ENCODE measurements at places on chromosomes 4 and X.

DNA sequence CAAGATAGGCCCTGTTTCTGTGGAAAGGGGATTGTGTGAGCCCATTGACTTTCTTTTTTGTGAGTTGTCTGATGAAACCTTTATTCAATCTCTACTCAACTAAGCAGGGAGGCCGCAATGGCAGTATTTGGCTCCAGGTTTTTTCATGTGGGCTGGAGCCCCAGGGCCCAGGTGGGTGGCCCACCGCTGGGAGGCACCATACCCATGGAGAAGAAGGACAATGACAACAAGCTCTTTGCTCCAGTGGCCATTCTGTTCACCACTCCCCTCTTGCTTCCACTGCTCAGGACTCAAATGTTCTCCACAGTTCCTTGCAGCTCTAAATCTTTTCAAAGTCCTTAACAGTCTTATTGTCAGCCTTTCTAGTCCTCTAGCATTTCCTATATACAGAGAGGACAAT lies 54.1 kb downstream of the HOPX start:
- DNase-seq, result no peak

- no peak for DNase-seq
Measured at GRCh38 chr4:120821977-120822376, 100.5 kb downstream of the PRDM5 start.

DNA sequence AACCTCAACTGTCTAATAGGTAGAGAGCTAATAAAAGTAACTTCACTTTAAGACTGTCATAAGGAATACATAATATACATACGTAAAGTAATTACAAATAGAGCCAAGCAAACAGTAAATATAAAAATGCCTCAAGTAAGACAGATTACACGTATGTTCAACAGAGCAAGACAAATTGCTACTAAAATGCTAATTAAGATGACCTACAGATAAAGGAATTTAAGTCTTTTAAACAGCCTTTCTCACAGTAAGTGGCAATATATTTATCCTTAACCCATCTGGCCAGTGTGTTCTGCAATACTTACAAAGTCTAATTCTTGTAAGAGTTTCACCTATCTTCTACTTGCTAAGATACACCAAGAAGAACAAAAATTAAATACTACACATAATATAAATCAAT lies 12.7 kb downstream of the G3BP2 start:
- DNase-seq, result no peak

DNA sequence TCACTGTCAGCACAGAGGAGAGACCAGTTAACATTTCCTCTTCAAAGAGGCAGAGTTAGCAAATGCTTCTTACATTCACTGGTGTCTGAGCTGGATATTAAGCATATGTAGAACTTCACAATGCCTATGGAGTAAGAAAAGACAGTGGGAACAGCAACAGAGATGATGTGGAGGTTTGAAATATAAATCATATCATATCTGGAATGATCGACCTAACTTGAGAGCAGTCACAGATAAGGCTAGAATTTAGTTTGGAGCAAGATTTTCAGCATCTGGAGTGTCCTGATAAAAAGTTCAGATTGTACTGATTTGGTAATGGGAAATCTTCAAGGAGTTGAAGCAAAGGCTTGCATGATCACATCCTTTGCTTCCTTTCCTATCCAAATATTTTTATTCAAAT lies 90.5 kb upstream of the ANKRD50 start:
- no peak for DNase-seq

- no peak for DNase-seq
Measured at GRCh38 chrX:39212456-39212855, 411.2 kb downstream of the MID1IP1 start.

DNA sequence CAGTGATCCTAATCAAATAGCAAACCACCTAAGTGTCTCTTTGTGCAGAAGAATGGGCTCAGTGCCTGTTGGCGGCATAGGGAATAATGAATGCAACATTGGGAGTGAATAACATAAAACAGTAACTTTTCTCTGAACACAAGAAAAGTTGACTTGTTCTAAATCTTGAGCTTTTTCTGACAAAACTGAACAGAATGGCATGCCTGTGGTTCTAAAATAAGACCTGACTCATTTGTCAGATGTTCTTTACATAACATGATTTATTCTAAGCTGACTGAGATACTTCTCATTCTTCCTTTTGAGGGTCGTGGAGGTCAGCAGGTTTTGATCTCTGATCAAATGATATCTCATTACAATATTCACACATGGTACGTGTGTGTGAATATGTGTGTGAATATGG lies 165.4 kb upstream of the WDR1 start:
- DNase-seq, result no peak

- no peak for DNase-seq
Measured at GRCh38 chr4:99507762-99508161, 3.1 kb upstream of the C4orf17 start.

DNA sequence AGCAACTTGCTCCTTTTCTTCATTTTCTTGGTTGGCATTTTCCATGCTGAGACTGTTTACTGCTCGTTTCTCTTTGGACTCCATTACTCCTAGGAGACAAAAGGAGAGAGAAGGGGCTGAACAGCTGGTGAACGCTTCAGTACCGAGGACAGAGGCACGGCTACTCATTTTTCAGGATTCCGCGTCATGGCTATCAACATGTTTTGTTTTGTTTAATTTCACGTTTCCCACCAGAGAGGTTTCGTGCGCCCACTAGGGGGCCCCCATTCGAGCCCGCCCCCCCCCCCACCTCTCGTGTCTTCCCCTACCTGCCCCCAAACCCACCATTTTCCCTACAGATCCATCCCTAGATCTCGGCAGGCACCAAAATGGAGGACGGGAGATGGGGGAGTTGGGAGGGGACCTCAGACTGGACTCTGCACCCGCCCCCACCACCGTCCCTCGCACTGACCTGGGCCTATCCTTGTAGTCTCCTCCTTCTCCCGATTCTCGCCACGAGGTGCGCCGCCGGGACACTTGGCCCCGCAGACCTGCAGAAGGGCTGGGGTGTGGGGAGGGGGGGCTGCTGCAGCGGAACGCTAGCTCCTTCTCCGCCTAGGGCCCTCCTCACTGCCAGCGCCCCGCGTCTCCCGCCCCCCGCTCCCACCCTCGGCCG lies 653 bp downstream of the BEX1 start:
- peak; percentile 55 for DNase-seq

GRCh38 chr4:102696758-102697157 lies 64.0 kb downstream of the MANBA start:
- DNase-seq, result no peak

DNA sequence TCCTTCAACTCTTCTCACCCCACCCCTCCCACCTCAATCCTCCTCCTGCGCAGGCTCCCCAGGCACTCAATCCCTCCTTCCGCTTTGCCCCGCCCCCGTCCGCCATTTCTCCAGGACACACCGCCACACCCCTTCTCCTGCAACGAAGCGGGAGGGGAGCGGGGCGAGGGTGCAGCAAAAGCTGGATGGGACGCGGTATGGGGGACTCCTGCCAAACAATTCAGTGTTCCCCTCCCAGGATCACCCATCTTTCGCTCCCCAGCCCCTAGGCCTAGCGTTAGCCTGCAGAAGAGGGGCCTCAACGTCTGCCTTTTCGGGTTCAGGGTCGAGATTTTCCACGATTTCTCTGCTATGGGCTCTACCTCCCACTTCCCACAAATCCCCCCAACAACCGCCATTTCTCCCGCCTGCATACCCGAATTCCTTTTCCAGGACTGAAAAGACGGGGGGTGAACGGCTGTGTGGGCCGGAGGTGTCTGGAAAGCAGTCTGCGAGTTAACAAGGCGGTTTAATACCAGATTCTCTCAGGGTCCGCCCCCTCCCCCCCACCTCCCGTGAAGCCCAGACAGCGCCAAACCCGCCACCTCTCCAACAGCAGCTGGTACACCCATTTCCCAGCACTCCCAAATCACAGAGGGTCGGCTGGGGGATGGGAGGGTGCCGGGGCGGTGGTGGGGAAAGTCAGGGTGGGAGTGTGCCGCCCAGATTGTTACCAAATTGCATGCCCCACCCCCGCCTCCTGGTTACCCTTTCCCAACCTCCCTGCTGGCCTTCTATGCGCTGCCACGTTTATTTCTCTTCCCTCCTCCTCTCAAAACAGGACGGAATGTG lies 774 bp downstream of the ARMCX2 start:
- peak; percentile 69 for DNase-seq

- no peak for DNase-seq
Measured at GRCh38 chr4:184705692-184706091, 28.2 kb downstream of the CENPU start.
